Esophagus squamous epithelium (tissue), 5 donors: ENCODE measurements at places on chromosomes 2 and 18.

DNA sequence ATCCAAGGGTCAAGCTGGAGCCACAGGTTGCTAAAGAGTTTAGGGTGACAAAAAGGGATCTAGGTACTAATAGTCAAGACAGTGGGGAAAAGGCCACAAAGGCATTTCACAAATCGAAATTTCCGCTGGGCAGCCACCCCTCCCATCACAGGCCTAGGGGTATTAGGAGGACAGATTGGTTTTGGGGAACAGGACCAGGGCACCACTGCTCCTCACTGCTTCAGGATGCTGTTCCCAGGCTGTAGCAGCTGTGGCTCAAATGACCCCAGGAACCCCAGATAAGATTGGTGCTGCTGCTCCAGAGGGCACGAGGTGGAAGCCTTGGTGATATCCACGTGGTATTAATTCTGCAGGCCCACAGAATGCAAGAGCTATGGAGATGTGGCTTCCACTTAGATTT is 22.7 kb downstream of the KLHL23 start:
- no peak for DNase-seq

- no peak for DNase-seq
Measured at GRCh38 chr2:161177969-161178368, 17.7 kb downstream of the TANK start.

DNA sequence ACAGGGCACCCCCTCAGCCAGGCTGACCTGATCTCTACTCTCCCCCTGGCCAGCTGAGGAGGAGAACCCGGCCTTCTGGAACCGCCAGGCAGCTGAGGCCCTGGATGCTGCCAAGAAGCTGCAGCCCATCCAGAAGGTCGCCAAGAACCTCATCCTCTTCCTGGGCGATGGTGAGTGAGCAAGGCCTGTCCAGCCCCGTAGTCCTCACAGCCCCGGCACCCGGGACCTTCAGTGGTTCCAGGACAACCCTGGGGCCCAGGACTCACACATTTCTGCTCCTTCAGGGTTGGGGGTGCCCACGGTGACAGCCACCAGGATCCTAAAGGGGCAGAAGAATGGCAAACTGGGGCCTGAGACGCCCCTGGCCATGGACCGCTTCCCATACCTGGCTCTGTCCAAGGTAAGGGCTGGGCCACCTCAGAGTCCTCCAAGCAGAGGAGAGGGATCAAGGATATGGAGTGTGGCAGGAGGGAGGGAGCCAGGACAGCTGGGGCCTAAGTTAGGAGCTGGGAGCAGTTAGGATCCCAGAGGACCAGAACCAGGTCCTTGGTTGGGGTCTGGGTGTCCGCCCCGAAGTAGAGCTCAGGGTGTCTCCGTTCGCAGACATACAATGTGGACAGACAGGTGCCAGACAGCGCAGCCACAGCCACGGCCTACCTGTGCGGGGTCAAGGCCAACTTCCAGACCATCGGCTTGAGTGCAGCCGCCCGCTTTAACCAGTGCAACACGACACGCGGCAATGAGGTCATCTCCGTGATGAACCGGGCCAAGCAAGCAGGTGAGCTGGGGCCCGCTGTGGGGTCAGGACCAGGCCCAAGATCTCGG is 555 bp downstream of the ALPI start:
- no peak for DNase-seq

DNA sequence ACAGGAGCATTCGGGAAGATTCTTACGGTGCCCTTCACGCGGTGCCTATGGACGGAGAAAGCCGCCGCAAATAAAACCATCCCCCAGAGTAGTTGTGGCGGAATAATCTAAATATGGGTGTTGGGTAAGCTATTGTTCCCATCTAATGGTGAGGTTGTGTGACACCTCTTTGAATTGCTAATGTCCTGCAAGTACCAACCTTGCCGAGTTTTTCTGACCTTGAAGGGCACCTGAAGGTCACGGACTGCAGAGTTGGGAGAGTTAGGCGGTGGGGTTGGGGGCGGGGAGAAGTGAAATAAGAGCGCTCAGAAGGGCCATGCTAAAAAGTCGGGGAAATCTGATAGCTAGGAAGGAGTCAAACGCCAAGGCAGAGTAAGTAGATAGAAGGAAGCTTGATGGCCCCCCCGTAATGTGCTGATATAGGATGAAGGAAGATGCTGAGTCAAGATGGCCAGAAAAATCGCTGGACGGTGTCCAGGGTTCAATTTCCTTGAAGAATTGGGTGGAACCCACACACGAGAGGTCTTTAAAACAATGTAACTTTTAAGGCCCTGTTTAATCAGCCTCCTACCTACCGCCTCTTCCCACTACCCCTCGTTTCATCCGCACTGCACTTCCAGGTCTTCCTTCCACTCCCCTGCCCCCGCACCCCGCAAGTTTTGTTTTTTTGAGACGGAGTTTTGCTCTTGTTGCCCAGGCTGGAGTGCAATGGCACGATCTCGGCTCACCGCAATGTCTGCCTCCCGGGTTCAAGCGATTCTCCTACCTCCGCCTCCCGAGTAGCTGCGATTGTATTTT is 600 bp downstream of the KATNAL2 start:
- no peak for DNase-seq

DNA sequence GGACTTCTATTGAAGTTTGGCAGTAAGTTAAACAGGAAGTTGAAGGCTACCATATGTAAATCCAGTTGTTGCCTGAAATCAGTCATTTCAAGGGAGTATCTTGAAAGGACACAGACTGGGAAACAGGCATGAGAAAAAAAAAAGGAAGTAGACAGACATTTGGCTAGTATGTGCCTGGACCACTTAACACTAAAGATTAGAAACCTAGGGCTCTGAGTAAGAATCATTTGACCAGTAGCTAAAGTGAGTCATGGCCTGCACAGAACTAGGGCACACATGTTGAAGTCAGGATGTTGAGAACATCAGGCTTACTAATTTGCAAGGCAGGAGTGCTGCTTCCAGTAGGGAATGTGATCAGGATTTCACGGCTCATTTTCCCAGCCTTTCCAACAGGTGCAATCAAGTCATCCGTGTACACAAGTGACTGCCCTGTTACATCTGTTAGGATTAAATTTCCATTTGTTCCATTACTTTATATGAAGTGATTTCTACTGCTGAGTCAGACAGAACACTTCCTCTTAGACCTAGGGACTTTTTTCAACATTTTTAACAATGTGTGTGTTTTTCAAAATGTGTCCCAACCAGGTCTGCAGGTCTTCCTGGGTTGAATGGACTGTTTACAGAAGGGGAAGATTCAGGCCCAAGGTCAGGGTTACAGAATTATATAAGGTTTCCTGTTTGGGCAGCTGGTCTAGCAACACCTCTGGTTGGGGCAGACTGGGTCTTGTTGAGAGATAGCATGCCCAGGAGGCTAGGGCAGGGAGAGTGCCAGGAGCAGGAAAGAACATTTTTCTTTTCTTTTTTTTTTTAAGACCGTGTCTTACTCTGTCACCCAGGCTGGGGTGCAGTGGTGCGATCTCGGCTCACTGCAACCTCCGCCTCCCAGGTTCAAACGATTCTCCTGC is 145.6 kb downstream of the TGIF1 start:
- DNase-seq: no peak

DNA sequence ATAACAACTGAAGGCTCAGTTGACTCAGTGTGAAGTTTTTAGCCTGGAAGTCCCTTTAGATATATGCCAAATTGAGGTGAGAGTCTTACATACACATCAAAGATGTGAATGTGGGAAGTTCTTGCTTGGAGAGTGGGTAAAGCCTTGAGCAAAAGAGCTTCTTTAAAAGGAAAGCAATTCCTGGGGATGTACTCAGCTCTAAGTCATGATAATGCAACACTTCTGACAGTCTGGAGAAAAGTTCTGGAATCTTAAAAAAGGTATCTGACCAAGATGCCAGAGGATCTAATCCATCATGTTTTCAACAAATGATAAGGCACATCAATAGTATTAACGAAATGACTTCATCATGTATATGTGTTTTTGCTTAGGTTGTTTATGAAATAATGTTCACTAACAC is 351.2 kb downstream of the CDH19 start:
- no peak for DNase-seq

GRCh38 chr2:193469251-193469650 is 1274.5 kb upstream of the TMEFF2 start:
- no peak for DNase-seq

GRCh38 chr2:175396696-175397095 is 215.2 kb upstream of the ATP5MC3 start:
- no peak for DNase-seq

DNA sequence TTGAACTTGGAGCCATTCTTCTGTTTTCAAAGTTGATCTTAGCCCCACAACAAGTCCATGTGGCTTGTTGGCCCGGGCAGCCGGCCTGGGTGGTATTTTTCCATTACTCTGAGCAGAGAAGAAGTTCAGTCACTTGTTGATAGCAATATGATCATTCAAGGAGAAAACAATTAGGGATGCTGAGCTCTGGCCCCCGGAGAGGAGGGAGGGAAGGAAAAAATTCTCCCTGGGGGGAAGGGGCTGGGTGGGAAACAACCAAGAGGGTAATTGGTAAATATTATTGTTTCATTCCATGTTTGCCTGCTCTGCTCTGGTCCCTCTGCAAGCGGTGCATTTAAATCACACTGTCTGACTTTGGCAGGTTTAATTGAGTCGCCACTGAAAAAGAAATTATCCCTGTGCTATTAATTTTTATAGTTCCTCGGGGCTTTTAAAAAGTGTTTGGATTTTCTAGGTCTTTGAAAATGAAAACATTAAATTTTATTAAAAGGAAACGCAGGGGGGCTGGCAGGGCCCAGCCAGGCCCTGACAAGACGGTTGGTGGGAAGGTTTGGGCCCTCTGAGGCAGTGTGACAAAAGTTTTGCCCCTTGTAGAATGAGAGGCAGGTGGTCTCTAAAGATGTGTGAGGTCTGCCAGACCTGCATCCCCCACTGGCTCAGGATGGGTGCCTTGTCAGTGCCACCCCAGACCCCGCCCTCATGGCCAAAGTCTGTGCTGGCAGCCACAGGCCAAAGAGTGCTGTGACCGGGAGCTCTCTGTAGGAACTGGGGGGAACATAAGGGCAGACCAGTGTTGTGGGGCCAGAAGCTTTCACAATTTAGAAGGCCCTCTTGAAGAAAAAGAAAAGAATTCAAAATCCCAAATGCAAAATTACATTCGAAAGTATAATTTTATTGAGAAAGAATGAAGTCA is 52.5 kb upstream of the SLC14A2 start:
- no peak for DNase-seq
